Pons (tissue), 1 donor: ENCODE measurements at places on chromosomes 1 and 21.
A peak's percentile ranks its signal among the peaks of the same experiment; 100 is the strongest.

- no peak for DNase-seq
These were observed 35.5 kb downstream of the IGFN1 start for GRCh38 chr1:201226178-201226514.

DNA sequence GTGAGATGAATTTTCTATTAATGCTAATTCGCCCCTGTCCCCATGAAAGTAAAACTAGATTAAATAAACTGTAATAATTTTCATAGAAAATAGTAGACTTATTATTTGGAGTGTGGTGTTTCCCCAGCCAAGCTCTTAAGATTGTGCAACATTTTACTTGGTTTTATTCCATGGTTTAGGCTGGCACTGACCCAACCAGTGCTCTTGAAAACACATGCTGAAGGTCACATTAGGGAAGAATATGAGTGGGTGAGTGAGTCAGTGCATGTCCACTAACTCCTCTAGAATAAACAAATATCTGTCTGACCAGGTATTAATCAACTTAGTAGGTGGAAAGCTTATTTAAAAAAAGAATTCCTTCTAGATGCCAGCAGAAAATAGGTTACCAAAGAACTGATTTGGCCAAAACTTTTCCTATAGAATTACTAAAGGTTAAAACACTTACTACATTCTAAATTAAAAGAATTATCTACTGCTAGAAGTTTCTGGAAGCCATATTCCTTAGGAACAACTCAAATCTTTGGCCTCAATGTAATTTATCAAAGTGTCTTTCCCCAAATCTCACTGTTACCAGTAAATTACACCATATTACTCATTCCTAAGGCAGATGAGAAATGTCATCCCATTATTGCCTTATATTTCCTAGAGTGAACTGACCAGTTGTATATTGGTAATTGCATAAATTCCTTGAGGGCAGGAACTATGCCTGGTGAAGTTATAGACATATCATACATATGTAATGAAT, 89.7 kb upstream of the RGS1 start:
- DNase-seq = no peak

GRCh38 chr1:244322791-244323521, 128.8 kb downstream of the ADSS2 start:
- peak; percentile 25 for DNase-seq

- DNase-seq = no peak
These were observed 198.9 kb upstream of the PTGFR start for GRCh38 chr1:78291872-78292271.

- DNase-seq = no peak
These were observed 14.6 kb downstream of the COL9A2 start for GRCh38 chr1:40302475-40302874.
